Activated naive CD4-positive, alpha-beta T cell treated with anti-CD3 and anti-CD28 coated beads, Interleukin-2, amount 50 U/mL, for 16 hours (primary cell): ENCODE measurements at places on chromosomes 6 and 20.

DNA sequence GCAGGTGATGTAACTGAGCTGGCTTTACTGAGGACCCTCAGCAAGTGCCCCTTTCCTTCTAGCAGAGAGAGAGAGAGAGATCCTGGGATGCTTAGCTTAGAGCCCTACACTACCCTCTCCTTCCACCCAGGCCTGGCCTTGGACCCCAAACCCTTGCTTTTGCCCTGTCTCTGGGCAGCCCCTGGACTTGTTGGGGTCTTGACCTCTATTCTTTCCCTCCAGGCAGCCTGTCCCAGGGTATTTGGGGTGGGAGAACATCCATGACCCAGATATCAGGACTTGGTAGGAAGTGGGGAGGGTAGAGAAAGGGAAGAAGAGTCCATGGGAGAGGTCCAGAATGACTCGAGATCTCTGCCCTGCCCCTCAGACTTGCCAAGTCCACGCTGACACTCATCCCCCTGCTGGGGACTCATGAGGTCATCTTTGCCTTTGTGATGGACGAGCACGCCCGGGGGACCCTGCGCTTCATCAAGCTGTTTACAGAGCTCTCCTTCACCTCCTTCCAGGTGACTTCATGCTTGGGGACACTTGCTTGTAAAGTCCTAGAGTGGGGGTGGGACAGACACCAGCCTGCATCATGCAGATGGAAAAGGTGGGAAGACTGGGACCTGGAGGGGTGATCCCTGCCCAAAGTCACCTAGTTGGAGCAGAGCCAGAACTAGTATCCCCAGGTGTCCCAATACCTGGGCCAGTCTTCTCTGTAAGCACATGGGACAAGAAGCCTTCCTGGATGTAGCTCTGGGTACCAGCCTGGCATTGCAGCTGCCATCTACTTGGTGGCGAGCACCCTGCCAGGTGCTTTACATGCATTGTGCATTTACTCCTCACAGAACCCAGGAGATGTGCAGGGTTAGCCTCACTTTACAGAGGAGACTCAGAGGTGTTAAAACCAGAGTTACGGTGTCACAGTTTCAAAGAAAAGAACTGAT, 30.9 kb downstream of the GLP1R start:
- no peak for DNase-seq

GRCh38 chr6:36367743-36368142, 19.7 kb downstream of the ETV7 start:
- DNase-seq: no peak

DNA sequence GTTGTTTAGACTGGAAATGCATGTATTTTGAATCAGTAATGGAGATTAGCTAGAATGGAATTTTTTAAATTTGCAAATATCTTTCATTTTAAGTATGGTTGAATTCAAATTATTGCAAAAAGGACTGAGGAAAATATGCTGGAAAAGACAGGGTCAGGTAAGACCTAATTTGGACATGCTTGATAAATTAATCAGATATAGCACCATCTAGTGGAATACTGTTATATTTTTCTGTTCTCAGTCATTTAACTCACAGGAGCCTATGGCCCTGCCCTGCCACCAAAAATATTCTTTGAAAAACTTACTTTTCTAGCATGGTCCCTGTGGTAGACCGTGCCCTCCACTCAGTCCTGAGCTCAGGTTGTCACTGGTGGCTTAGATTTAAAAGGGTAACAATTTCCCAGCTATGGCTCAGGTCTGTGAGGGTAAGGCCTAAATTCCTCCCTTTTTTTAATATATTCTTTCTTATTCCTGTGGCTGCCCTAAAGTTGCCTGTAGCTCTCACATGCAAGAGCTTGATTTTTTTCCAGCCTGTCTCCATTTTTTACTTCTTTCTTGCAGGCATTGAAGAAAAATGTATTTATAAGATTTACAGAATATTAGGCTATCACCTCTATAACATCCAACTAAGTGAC, 25.3 kb upstream of the KIAA1586 start:
- DNase-seq: no peak

DNA sequence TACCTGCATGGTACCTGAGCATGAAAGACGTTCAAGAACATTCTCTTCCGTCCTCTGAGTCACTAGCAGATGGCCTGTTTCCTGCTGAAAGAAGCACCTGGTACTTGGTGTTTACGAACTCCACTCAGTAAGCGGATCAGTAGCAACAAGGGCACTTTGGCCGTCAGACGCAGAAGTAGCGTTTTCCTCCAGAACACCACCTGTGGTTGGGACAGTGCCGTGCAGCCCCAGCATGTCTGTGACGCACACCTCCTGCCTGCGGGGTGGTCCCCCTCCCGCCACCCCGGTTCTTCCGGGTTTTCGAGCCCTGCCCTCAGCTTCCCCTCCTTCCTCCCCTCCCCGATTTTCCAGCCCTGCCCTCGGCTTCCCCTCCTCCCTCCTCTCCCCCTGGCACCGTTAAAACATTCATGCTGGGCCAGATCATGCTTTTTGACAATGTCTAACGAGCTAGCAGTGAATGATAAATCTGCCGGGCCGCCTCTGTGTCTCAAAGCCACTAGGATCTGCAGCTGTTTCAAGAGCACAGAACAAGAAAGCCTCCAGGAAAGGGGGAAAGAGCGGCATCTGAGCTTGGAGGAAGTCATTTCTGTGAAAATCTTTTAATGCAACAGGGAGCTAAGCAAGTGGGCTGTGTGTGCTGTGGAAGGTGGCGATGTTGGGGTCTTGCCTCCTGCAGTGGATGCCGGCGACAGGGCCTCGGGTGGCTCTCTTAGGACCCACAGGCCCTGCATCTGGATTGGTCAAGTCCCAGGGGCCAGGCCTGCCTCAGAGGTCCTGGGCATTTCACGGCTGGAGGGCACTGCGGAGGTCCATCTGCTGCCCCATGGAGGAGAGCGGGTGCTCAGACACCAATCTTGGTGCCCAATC, 207.9 kb downstream of the ERMARD start:
- peak; percentile 65 for DNase-seq

GRCh38 chr6:159229651-159230051, 60.5 kb downstream of the FNDC1 start:
- no peak for DNase-seq

DNA sequence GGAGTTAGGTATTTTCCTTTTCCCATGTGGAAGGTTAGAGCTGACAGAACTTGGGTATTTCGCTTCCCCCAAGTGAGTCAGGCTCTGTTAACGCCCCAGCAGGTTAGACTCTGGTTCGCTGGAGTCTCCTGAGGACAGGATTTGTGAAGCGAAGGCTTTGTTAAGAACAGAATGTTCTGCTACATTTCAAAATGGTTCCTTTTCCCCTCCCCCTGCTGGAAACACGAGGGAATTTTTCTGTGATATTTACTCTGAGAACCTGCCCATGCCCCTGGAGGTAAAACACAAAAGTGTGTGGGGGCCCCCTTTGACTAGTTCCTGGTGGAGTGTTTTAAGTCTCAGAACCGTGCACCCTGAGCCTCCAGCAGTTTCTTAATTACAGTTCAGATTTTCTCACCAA, 731.4 kb upstream of the CITED2 start:
- DNase-seq: no peak

DNA sequence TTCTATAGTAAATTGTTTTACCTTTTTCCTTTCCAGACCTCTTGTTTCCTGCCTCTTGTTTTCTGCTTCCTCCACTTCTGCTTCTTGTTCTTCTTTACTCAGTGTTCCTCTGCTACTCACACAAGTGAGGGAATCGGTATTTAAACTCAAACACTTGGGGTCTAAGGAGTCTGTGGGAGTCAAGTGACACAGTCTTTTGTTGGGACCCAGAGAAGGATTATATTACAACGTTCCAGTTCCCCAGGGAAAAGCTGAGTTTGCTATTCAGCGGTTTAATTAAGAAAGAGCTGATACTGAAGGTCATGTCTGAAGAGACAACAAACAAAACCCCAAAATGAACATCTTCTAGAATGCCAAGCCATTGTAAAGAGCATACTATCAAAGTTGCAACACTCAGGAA, 107.8 kb upstream of the CITED2 start:
- DNase-seq: no peak
